ENCODE measurements at places on chromosomes 6 and 20.

GRCh38 chr6:72826037-72826436 is 204.2 kb downstream of the KCNQ5 start:
- no peak for DNase-seq

- no peak for DNase-seq
Measured at GRCh38 chr6:106142876-106143431, 56.8 kb downstream of the PRDM1 start.

DNA sequence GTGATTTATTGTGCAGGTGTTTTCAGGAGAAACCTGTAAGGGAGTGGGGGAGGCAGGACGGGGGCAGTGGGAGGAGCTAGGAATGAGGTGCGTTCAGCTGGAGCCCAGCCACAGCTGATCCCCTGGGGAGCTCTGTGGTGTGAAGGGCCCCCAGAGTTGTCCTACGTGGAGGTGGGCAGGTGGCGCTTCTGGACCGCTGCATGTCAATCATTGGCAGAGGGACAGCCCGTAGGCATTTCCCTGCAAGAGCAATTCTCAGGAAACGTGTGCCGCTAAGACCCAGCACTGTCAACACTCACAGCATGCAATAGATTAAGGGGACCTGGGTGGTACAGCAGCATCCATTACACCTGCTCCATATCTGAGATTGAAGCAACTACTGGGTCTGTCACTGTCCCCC is 88.0 kb downstream of the PRND start:
- DNase-seq = no peak

DNA sequence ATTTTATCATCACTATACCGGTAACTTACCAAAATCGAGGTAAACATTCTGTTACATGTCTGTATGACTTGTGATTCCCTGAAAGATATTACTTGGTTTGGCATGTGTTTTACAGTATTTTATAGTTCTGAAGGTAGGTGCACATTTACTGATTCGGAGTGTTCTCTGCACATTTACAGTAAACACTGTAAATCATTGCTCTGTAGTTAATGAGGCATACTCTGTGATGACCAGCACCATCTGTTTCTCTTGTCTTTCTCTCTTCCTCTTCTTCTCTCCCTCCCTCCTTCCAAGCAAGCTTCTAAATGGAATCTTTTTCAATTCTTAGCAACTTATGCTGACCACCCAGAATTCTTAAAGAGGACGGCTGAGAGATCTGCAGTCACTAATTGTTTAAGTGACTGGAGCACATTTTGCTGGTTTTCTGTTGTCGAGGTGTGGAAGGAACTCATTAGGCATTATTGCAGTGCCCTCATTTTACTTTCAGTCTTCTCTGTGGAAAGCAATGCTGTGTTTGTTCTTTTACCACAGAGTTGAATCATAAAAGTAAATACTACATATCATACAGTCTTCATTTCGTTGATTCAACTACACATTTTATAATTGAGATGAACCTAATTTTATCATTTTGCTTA is 126.5 kb downstream of the UTRN start:
- no peak for DNase-seq

DNA sequence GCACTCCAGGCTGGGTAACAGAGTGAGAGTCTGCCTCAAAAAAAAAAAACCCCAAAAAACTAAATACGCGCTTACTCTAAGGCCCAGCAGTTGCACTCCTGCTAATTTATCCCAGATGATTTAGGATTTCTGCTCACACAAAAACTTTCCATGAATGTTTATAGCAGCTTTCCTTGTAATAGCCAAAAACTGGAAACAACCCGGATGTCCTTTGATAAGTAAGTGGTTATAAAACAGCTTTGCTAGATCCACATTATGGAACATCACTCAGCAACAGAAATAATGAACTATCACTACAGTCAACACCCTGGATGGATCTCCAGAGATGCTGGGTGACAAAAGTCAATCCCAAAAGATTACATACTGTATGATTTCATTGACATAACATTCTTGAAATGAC is 220.4 kb upstream of the JARID2 start:
- no peak for DNase-seq
